HFF-Myc (cell line): ENCODE measurements at places on chromosomes 3 and 15.
A peak's percentile ranks its signal among the peaks of the same experiment; 100 is the strongest.

- peak; percentile 59 for DNase-seq
These were observed 82.6 kb upstream of the CSPG5 start for GRCh38 chr3:47661121-47661752.

DNA sequence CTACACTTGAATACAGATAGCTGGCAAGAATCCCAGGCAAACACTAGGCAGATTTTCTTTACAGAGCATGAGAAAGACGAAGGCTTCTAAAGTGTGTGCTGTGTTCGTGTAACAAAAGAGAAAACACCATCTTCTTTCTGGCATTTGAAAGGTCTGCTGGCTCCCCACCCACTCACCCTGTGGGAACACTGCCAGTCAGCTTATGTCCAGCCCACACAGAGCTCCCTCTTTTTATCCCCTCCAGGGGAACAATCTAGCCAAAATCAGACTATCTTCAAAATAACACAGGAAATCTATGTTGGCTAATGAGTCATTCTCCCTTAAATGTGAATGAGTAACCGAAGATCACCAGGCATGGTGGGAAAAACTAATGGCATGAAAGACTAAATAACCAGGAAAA, 45.6 kb upstream of the PAQR5 start:
- peak; percentile 64 for DNase-seq

DNA sequence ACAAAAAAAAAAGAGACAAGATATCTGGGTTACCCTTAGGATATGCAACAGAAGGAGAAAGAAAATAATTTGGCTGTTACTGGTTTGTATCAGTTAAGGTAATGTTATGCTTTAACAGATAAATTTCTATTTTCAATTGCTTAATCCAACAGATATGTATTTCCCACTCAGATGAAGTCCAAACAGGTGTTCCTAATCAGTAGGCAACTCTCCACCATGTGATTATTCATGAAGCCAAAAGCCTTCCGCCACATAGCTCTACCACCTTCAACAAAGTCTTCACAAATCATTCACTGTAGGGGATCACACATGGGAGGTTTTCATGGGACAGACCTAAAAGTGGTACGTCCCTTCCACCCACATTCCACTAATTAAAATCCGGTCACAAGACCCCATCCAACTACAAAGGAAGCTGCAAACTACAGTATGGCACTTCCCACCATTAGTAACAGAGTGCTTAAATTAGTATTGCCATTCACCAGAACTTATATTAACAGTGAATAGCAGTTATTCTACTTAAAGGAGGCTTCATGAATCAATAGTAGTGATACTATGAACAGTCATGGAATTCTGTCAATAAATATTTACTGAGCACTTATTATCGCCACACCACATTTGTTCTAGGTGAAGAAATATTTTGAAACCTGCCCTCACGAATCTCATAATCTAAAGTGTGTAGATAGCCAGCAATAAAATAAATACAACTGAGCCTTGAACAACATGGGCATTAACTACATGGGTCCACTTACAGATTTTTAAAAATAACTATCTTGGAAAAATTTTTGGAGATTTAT, 66.5 kb downstream of the SFMBT1 start:
- no peak for DNase-seq

- peak; percentile 43 for DNase-seq
These were observed 476.7 kb upstream of the CBLB start for GRCh38 chr3:106345353-106346027.

DNA sequence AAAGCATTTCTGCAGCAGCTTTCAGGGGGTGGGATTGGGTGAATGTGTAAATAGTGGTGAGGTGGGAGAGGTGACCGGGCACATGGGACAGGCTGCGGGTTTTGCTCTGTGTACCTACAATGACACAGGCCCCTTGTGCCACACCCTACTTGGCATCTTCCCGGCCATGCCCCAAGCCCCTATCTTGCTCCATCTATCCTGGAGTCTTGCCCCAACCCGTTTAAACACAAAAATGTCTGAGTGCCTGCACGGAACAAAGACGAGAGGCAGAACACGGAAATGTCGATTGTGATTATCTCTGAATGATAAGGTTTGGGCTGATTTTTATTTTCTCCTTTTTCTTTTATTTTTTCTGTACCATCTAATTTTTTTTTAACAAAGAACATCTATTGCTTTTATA, 46.0 kb upstream of the SLC6A1 start:
- DNase-seq: no peak

GRCh38 chr3:45571969-45572368, 22.6 kb upstream of the LIMD1 start:
- DNase-seq: no peak

- no peak for DNase-seq
These were observed 44.3 kb upstream of the UBE2E1 start for GRCh38 chr3:23761440-23761896.

DNA sequence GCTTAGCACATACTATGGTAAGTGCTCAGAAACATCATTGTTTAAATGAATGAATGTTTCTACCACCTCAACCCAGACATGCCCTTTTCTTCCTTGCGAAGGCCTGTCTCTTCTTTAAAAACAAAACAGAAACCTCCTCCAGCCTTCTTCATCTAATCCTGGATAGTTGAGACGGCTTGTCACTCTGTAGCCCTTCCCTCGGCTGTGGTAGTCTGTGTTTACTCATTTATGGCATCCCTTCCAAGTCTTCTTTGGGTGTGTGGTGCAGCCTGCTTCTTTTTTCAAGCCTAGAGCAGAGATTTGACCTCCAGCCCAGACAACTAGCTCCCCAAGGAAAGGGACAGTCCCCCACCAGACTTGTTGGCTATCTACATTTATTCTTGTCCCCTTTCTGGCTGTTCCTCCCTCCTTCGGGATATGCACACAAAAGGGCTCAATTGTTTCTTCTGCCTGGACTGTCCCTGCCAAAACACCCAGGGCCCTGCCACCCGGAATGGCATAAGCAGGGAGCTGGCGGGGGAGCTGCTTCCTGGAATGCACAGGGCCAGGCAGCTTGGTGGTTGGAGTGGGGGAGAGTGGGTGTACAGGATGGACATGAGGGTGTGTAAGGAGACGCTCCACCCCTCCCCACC, 67.8 kb downstream of the ITGA11 start:
- no peak for DNase-seq

- no peak for DNase-seq
These were observed 15.1 kb downstream of the GOLIM4 start for GRCh38 chr3:168080499-168081170.

DNA sequence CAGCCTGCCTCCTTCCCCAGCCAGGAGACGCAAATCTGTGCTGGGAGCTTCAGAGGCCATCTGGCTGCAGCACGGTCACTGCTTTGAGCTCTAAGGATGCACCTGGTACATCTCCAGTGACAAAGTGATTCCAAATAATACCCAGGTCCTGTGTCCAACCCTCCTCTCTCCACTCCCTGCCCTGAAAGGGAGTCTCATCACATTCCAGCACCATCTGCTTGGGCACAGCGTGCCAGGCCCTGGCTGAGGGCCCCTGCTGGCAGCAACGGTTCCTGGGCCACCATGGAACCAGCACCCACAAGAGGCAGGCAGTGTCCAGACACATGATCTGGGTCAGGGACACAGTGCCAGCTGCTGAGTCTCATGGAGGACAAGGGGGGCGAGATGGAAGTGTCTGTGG, 81.3 kb downstream of the MTHFS start:
- DNase-seq: no peak

DNA sequence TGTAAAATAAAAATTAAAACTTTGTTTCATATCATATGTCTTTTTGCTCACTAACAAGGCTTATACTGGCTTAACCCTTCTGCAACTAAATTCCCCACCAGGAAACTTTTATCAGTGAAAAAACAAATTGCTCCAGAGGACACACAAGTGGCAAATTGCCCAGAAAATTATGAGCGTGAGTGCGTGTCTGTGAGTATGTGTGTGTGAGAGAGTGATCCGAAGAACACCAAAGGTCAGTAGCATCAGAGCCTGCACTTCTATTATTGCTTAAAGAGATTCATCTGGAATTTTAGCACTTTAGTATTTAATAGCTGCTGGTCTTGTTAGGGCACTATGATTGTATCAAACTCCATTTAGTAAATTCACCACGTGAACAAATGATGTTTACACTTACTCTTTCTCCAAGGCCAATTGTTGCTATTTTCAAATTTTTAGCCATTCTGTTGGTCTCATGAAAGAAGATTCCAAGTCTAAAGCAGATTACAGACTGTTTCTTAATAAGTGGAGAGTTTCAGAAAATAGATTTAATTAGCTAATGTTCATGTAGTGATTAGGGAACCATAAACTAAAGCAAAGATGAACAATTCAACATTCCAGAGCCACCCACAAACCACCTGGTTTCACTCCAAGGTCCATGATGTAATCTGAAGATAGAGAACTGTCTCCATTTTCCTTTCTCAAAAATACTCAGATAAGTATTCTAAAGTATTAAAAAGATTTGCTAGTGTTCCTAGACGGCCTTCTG, 91.1 kb upstream of the IL12A start:
- no peak for DNase-seq

DNA sequence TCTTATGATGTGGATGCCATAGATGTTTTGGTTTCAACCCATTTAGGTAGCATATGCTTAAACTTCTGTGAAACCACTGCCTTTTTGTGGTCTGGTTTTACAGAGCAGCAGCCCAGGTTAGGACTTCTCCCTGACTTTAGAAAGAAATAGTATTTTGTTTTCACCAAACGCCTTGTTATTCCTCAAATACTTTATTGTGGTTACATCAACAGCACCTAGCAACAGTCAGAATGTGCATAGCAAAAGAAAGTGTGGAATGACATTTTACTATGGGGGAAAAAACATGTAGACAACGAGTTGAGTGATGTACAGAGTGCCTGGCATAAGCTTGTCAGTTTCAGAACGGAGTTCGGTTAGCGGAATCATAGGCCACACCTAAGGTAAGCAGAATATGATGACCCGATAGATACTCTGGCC, 159.2 kb downstream of the TPRG1 start:
- no peak for DNase-seq

DNA sequence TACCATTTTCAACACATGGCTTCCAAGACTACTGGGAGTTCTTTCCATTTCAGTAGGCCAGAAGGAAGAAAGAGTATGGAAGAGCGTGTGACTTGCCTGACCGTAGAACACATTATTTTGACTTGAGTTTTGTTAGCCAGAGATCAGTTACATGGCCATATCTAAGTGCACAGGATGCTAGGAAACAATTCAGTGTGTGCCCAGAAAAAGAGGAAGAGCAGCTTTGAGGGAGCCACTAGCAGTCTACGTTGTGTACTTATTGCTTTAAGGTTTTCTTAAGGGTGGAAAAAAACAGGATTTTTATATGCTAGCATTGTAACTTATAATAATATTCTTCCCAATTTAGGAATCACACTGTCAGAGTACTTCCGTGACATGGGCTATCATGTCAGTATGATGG, 44.1 kb upstream of the GRAMD1C start:
- no peak for DNase-seq

DNA sequence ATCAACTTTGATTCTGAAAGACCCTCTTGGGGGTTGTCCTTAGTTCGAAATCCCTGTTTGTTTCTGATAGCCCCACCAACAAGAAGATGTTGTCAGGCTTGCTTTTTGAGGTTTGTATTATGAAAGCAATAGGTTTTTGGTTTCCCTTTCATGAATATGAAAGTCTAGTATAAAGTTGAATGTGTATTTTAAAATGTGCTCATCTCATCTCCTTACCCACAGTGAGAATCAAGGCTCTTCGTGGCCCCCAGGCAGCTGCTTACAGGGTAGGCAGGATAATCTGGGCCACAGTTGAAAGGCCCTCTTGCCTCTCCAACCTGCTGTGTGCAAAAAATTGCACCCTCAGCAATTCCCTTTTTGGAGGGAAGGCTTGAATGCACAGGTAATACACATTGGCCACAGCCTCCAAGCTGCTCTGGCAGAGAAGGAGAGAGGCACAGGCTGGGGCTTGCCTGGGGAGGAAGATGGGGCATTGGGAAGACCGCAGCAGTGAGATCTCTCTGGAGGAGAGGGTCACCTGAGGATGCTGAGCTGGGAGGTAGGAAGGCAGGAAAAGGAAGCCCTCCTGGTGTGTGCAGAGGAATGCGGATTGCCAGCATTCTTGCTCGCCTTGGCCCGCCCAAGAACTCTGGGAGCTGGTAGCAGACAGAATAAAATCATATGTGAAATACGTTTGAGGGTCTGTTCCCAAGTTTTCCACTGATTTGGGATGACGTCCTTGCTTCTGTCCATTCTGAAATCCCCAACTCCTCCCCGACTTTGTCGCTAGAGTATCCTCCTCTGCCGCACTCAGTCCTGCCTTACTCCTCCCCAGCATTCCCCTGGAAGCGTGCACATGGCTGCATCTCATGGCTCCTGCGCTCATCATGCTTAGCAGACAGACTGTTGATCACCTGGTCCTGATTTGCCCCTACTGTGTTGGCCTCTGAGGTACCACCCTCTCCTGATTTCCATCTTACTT, 196.4 kb downstream of the RPLP1 start:
- DNase-seq: no peak

- DNase-seq: no peak
These were observed 23.5 kb downstream of the RAB6B start for GRCh38 chr3:133872161-133872560.

GRCh38 chr3:170346481-170347392, 10.8 kb upstream of the SKIL start:
- DNase-seq: no peak

DNA sequence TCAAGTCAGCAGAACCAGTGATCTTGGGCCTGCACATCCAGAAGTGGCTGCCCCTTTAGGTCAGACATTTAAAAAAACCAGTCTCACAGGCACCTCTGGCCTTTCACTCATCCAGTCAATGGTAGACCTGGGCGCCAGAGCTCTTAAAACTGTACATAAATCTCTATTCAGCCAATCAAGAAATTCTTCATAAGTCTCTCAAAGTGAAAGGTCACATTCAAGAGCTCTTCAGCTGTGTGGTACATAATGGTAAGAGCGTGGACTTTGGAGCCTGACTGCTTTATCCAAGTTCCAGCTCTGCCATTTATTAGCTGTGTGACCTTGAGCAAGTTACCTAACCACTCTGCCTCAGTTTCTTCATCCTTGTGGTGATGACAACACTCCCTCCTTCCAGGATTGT, 22.3 kb upstream of the MORF4L1 start:
- DNase-seq: no peak

DNA sequence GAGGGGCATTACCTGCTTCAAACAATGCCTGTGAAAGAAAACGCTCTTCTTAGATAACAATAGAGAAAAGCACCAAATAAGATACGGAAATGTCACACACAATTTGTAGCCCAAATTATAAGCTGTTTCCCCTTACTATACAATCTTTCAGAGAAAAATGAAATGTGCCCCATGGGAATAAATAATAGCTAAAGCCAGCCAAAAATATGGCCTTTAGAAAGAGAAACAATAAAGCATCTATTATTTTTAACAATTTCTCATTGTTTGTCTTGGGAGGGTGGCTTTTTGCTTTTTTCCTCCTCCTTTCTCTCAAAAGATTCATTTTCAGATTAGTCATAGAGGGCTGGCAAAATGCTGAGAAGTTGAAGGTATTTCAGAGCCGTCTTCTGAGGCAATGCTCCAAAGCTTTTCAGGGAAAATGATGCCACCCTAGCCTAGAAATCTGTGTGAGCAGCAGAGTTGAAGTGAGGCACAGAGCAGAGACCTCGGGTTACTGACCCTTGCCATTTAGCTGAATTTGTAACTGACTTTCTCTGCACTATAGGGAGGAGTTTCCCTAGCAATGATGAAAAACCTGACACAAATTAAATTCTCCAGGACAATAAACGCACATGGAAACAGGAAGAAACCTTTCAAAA, 86.3 kb upstream of the PRICKLE2 start:
- DNase-seq: no peak

GRCh38 chr3:74538669-74539068, 75.8 kb downstream of the CNTN3 start:
- no peak for DNase-seq

- no peak for DNase-seq
These were observed 526.8 kb upstream of the TBL1XR1 start for GRCh38 chr3:177724020-177724638.

GRCh38 chr3:115347737-115348136, 200.6 kb upstream of the ZBTB20 start:
- DNase-seq: no peak

GRCh38 chr15:62121273-62122015, 43.6 kb downstream of the C2CD4B start:
- no peak for DNase-seq
